Jurkat, Clone E6-1 (cell line): ENCODE measurements at places on chromosomes 12 and 14.

- no peak for DNase-seq
These were observed 121.2 kb downstream of the HMGA2 start for GRCh38 chr12:65945457-65945856.

- DNase-seq, result no peak
These were observed 100.5 kb downstream of the VEZT start for GRCh38 chr12:95318071-95318545.

GRCh38 chr12:93427779-93428564, 13.8 kb downstream of the UBE2N start:
- no peak for DNase-seq

DNA sequence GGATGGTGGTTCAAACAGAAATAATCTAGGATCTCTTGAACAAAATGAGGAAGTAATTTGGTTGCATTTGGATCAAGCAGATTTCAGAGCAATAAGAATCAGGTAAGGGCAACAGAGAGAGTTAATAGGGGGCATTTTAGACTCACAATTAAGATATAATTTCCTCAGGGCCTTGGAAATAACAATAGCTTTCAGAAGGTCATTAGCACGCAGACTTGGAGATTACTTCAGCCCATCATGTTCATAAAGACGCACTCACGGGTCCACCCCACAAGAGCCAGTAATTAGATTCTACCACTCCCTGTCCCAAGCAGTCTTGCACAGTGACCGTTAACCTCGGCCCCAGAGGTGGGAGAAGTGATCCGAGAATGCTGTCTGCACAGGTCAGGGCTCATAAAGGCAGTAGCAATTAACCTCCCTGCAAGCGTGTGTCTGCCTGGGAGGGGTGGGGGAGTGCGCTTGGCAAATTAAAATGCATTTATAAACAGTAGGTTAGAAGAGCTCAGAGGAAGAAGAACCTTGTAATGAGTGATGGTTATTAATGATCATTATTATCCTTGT, 125.7 kb upstream of the CCDC196 start:
- DNase-seq, result no peak

GRCh38 chr12:52014567-52015530, 8.1 kb downstream of the TAMALIN start:
- no peak for DNase-seq

- DNase-seq, result no peak
These were observed 346.8 kb downstream of the ATP23 start for GRCh38 chr12:58288190-58288589.

GRCh38 chr14:101063121-101063520, 159.6 kb upstream of the RTL1 start:
- DNase-seq, result no peak

- no peak for DNase-seq
These were observed 8.3 kb downstream of the PXN start for GRCh38 chr12:120257041-120257821.

DNA sequence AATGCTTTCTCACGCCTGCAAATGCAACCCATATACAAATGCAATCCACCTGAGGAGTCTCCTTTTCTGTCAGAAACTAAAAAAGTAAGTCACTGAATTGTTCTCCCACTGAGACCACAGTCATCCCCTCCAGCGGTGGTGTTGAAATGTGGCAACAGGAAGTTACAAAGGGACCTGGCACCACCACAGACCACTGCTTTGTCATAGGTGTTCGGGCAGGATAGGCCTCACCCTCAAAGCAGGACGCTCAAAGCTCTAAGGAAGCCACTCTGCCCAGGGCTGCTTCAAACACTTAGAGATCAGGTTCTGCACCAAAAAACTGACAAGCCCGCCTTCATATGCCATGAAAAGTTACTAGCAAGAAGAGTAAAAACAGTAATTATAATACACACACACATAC, 11.3 kb downstream of the PHLDA1 start:
- DNase-seq, result peak; percentile 75

DNA sequence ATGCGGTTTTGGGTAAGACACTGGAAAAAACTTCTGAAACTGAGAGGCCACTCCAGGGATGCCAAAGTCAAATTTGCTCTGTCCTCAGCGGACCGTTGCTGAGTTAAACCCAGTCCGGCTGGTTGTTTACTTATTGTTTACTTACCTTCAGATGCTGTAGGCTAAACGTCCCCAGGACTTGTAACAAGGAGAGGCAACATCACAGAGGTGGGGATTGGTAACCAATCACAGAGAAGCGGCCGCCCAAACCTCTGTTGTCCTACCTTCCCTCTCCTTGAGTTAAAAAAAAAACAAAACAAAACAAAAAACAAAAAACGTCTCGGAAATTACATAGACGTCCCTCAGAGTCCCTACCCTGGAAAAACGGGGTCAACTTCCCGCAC, 380 bp downstream of the ANO2 start:
- no peak for DNase-seq

- no peak for DNase-seq
These were observed 27.8 kb downstream of the AREL1 start for GRCh38 chr14:74685056-74685455.

GRCh38 chr12:104615048-104615561, 158.4 kb downstream of the CHST11 start:
- no peak for DNase-seq

GRCh38 chr12:125202421-125202820, 137.2 kb downstream of the AACS start:
- no peak for DNase-seq

DNA sequence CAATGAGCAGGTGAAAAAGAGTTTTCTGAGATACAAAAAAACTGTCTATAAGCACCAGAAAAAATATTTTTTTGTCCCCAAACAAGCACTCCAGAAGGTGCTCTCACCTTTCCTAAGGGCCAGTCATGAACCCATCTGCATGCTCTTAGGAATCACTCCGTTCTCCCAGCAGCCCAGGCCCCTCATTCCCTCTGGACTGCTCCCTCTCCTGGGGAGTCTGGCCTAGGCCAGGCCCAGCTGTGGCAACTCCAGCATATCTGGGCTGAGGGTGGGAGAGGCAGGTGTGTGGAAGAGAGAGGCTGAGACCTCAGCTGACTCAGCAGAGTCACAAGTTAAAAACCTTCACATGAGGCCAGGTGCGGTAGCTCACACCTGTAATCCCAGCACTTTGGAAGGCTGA, 54.6 kb downstream of the TRAFD1 start:
- no peak for DNase-seq
